ENCODE measurements at places on chromosomes 5 and 9. TPM values are rescaled to one million over a fixed set of nuclear protein-coding genes. Genes with fewer than 3 reads are reported as not detected.
A peak's percentile ranks its signal among the peaks of the same experiment; 100 is the strongest.

IER5L gene
- 2.8 TPM for total RNA-seq

RUFY1 gene
- 33.8 TPM for total RNA-seq

ARL14EPL gene
- not detected for total RNA-seq

PPP2R2B gene
- 0.40 TPM for total RNA-seq

SLC24A2 gene
- not detected for total RNA-seq

PCDHB14 gene
- total RNA-seq, result not detected

AGPAT2 gene
- total RNA-seq, result 10.4 TPM

SPEF2 gene
- total RNA-seq, result 14.6 TPM

CPEB4 gene
- 8.3 TPM for total RNA-seq

SLIT3 gene
- 5.4 TPM for total RNA-seq

- no peak for DNase-seq
- no peak overlapping the region for H3K27ac ChIP-seq
- H3K27me3 ChIP-seq, result peaks cover 2% of the 10 kb centered on the region
- H3K4me1 ChIP-seq, result no peaks in the 10 kb centered on the region
These were observed 2.7 kb downstream of the SYNPO start for GRCh38 chr5:150642991-150643710.

DNA sequence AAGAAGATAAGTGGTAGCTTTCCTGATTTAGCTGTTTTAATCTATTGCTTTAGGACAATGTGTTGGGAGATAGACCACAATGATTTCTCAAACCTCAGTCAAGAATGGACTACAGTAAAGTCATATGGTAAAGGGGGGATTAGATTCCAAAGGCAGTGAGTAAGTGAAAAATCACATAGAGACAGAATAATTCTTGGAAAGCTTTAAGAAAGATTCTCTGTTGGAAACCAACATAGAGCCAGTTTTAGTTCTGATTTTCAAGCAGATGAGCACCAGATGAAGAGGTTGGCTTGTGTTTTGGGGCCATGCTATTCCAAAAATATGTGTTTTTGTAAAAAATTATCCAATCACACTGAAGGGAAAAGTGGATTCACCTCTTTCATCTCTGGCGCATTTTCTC lies 256.8 kb upstream of the RPS23 start:
- no peak for DNase-seq
- H3K4me3 ChIP-seq, result no peak overlapping the region
- no peaks in the 10 kb centered on the region for H3K36me3 ChIP-seq
- no peaks in the 10 kb centered on the region for H3K4me1 ChIP-seq
- H3K27ac ChIP-seq, result no peak overlapping the region

GRCh38 chr5:15897656-15898055 lies 281.9 kb downstream of the MARCHF11 start:
- H3K4me3 ChIP-seq, result no peak overlapping the region
- H3K27ac ChIP-seq, result no peak overlapping the region
- no peaks in the 10 kb centered on the region for H3K4me1 ChIP-seq
- no peak for DNase-seq
- no peaks in the 10 kb centered on the region for H3K36me3 ChIP-seq
- no peaks in the 10 kb centered on the region for H3K27me3 ChIP-seq

GRCh38 chr5:12292610-12293204 lies 388.5 kb upstream of the CTNND2 start:
- no peak overlapping the region for H3K27ac ChIP-seq
- DNase-seq, result no peak
- no peaks in the 10 kb centered on the region for H3K4me1 ChIP-seq
- no peak overlapping the region for H3K4me3 ChIP-seq
- H3K36me3 ChIP-seq, result no peaks in the 10 kb centered on the region

GRCh38 chr5:123868881-123869280 lies 356.9 kb downstream of the CSNK1G3 start:
- no peak for DNase-seq
- H3K4me1 ChIP-seq, result no peaks in the 10 kb centered on the region
- no peak overlapping the region for H3K27ac ChIP-seq
- H3K36me3 ChIP-seq, result no peaks in the 10 kb centered on the region
- no peaks in the 10 kb centered on the region for H3K27me3 ChIP-seq

- H3K27ac ChIP-seq, result no peak overlapping the region
- H3K4me1 ChIP-seq, result peaks cover 8% of the 10 kb centered on the region
- H3K27me3 ChIP-seq, result peaks cover 31% of the 10 kb centered on the region
- no peak for DNase-seq
- no peak overlapping the region for H3K4me3 ChIP-seq
These were observed 125.7 kb downstream of the BARX1 start for GRCh38 chr9:93829271-93830011.

- no peaks in the 10 kb centered on the region for H3K27me3 ChIP-seq
- H3K36me3 ChIP-seq, result no peaks in the 10 kb centered on the region
- no peak overlapping the region for H3K4me3 ChIP-seq
- H3K4me1 ChIP-seq, result peaks cover 3% of the 10 kb centered on the region
- no peak for DNase-seq
- H3K27ac ChIP-seq, result peak overlapping the region; percentile 19
These were observed 358.3 kb downstream of the SEMA5A start for GRCh38 chr5:9187614-9188013.

DNA sequence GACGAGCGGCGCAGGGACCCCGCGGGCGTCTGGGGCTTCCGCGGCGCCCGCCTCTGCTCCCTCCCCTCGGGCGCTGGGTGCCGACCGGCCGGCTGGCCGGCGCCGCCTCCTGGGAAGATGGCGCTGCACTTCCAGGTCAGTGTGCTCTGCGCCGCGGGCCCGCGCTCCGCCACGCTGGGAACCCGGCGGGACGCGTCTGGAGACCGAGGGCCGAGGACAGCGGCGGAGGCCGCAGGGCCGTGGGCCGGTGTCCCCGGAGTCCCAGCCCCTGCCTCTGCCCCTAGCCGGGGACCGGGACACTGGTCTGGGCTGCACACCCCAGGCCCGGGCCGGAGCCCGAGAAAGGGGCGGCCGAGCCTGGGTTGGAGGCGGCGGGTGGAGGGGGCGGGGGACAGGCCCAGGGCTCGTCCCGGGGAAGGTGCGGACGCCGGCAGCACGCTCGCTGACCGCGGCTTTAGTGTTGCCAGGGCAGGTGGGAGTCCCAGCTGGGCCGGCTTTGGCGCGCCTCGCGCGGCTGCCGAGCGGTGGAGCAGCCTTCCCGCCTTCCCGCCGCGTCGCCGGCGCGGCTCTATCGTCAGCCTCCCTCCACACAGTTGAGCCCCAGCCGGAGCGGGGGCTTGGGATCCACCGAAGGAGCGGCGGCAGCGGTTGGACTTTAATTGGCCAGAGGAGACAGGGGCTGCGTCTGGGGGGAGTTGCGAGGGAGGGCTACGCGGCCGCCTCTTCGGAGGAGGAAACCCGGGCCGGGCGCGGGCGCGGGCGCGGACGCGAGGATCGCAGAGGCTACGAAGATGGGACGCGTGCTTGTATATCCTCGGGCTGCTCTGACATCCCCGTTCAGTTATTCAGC lies at the start of gene RANBP17:
TSS of gene RANBP17 (plus strand) at position 102 of the 850 bp plus-strand sequence.
- peaks cover 14% of the 10 kb centered on the region for H3K36me3 ChIP-seq
- H3K27me3 ChIP-seq, result peaks cover 44% of the 10 kb centered on the region
- H3K4me1 ChIP-seq, result peaks cover 6% of the 10 kb centered on the region

DNA sequence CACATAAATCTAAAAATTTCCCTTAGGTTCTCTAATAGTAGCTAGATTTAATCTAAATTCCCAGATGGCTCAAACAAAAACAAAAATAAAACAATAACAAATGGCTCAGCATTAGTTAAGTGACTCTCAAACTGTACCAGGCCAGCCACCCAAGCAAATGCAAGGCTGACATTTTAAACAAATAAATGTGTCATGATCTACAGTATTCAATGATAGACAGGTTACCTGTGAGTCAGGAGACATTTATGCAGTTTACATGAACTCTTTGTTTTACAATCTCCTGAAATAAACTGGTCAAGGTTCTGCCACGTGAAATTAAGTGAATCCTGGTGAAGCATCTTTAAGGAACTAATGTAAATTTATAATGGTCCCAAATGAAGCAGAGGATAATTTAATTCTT lies 580.2 kb upstream of the PTPRD start:
- no peaks in the 10 kb centered on the region for H3K27me3 ChIP-seq
- DNase-seq, result no peak
- H3K36me3 ChIP-seq, result no peaks in the 10 kb centered on the region

- H3K4me3 ChIP-seq, result peak overlapping the region; percentile 38
- peaks cover 45% of the 10 kb centered on the region for H3K27me3 ChIP-seq
- no peak overlapping the region for H3K27ac ChIP-seq
- peaks cover 15% of the 10 kb centered on the region for H3K4me1 ChIP-seq
These were observed 1.8 kb downstream of the TMOD1 start for GRCh38 chr9:97502984-97503861.

DNA sequence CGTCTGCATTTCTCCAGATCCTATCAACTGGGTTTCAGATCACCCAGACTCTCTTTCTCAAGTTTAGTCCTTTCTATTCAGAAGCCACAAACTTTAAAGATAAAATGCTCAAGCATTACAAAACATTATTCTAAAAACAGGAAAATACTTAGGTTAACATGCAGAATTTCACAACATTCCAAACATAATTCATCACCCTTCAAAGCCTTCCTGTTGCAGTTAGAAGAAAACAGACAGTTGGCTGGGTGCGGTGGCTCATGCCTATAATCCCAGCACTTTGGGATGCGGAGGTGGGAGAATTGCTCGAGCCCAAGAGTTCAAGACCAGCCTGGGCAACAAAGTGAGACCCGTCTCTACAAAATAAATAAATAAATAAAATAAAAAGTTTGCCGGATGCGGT lies 7.7 kb upstream of the OCLN start:
- no peaks in the 10 kb centered on the region for H3K4me1 ChIP-seq
- peaks cover 11% of the 10 kb centered on the region for H3K27me3 ChIP-seq

DNA sequence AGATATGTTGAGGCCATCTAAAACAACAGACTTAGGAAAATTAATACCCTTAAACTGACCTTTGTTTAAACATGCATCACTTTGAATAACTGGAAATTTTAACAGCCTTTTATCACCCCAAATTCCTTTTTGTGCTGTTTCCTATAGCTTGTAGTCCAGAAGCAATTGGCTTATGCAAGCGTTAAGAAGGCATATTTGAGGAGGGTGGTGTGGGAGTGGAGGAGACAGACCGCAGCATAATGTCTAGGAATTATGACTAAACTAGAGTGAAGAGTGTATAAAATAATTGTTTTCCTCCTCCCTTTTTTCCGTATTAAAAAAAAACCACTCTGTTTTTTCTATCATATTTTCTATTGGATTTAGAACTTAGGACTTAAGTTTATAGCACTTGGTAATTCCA lies 51.8 kb upstream of the MPDZ start:
- H3K27ac ChIP-seq, result no peak overlapping the region
- H3K27me3 ChIP-seq, result no peaks in the 10 kb centered on the region
- H3K4me3 ChIP-seq, result no peak overlapping the region
- no peaks in the 10 kb centered on the region for H3K36me3 ChIP-seq
- no peak for DNase-seq
- no peaks in the 10 kb centered on the region for H3K4me1 ChIP-seq

DNA sequence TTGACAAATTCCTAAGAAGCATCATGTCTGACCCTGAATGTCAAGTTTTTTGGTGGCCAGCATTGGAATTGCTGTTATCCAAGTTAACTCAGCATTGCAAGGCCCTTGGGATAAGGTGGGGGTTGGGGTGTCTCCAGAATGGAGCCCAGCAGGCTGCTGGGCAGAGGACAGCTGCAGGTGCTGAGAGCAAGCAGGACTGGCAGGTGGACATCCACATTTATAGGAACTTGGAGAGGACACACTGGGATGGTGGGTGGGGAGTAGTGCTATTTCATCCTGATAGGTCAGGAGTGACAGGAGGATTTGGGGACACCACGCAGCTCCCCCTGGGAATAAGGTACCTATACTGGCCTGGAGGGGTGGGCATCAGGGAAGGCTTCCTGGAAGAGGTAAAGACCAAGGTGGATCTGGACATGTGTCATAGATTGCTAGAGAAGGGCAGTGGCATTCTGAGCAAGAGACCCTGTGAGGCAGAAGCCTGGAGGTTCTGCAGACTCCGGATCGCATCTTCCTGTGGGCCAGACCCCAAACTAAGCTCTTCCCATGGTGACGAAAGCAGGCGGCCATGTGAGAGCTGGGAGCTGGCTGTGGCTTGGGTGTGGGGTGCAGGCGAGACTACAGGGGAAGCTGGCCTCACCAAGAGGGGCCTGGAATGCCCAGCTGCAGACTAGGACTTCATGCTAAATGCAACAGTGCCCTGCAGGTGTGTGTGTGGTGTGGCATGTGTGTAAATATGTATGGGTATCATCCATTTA lies 148.1 kb downstream of the RGS3 start:
- no peaks in the 10 kb centered on the region for H3K36me3 ChIP-seq
- peaks cover 25% of the 10 kb centered on the region for H3K4me1 ChIP-seq

DNA sequence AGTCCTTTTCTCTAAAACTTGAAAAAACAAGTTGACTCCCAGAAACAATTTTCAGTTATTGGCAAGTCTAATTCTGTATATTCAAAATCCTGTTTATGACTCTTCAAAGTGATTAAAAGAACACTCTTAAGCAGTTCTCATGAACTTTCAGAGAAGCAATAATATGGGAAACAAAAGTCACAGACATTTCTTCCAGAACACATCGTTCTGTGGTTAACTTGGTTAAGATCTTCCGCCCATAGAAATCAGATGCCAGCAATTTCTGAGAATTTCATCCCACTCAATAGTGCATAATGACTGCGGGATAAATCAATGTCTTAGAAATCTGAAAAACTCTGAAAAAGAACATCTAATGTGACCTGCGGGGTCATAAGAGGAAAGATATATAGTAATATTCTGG lies 300.5 kb downstream of the COX7C start:
- peaks cover 7% of the 10 kb centered on the region for H3K27me3 ChIP-seq
- H3K27ac ChIP-seq, result no peak overlapping the region
- no peak for DNase-seq
- H3K4me3 ChIP-seq, result no peak overlapping the region
- H3K4me1 ChIP-seq, result peaks cover 4% of the 10 kb centered on the region

DNA sequence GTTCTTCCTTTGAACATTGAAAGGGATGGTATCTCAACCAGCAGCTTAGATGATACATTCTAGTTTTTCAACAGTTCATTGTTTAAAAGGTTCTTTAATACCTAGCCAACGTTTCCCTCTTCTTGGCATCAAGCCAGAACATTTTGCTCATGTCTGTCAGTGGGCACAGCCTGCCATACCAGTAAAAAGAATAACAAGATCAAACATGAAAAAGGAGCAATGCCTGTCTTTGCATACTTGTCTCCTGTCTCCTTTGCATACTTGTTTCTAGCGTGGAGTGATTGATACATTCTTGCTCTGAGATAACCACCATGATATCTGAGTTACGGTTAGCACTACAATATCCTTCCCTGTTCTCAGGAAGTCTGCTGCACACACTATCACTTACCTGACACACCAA lies 248.6 kb upstream of the DAPK1 start:
- no peaks in the 10 kb centered on the region for H3K4me1 ChIP-seq
- no peak for DNase-seq
- no peaks in the 10 kb centered on the region for H3K36me3 ChIP-seq
- H3K27ac ChIP-seq, result no peak overlapping the region

Data from activated CD4-positive, alpha-beta T cell treated with anti-CD3 and anti-CD28 coated beads for 36 hours (primary cell).